ENCODE measurements at places on chromosomes 3 and 15.
A peak's percentile ranks its signal among the peaks of the same experiment; 100 is the strongest.

- DNase-seq: no peak
Measured at GRCh38 chr15:85340321-85340665, 40.1 kb upstream of the AKAP13 start.

DNA sequence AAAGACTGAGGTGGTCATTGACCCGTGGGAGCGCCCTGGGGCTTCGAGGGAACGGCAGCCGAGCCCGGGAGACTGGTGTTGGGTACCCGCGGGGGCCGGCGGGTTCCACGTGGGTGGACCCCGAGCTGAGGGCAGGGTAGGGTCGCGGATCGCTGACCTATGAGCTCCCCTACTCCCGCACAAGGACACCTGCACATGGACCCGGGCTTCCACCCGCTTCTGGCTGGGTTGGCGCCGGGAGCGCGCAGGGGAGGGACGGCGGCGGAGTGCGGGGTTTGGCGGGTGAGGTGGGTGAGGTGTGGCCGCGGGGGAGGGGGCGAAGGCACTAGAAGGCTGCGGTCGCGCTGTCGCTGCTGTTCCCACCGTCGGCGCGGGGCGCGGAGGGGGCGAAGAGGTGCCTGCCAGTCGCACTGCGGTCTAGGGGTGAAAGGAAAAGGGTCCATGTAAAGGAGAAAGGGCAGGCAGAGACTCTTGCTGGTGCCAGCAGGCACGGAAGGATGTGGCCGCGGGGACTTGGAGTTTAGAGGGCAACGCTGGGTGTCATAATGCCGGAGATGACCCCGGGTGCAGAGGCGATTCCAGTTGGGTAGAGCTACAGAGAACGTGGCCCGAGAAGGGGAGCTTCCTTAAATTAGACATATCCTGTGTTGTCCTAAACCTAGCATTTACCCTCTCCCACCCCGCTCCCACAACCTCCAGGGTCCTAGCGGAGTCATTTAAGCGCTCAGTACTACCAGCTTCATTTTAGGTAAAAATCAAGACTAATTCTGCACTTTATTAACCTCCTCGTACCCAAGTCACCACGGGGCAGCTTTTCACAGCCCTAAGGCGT lies 245.9 kb upstream of the TOPAZ1 start:
- peak; percentile 30 for DNase-seq

DNA sequence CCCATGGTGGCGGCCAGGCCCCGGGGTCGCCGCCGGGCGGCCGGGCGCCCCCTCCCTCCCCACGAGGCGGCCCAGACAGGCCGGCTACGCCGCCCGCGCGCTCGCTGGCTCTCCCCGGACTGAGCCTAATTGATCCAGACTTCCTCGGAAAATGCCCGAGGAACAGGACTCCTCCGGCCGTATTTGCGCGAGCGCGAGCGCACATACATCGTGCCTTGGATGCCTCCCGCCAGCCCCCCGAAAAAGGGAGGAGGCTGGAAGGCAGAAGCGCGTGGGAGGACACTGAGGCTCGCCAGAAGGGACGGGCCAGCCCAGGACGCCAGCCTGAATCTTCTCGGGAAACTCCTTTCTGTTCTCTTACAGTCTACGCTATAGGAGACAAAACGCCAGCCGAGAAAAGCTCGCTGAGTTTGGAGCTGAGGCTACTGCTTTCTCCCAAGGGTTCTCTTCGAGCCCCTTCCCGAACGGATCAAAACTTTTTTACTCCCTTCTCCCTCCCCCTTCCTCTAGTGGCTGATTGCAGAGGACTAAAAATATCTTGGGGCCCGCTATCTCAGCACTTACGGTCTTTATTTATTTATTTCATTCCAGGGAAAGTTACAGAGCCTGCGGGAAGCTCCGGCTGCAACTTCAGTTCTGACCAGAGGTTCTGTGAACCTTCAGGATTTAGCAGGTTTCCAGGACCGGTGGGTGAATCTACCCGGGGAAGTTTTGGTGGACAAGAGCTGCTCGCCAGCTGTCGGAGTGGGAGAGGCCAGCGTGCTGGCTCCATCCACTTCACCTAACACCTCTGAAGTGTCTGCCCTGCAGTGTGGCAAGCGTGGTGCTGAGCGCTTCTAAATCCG lies at the start of gene PDZRN3:
Gene PDZRN3 (minus strand): TSS at position 121 of the 845 bp plus-strand sequence.
- DNase-seq: peak; percentile 69

DNA sequence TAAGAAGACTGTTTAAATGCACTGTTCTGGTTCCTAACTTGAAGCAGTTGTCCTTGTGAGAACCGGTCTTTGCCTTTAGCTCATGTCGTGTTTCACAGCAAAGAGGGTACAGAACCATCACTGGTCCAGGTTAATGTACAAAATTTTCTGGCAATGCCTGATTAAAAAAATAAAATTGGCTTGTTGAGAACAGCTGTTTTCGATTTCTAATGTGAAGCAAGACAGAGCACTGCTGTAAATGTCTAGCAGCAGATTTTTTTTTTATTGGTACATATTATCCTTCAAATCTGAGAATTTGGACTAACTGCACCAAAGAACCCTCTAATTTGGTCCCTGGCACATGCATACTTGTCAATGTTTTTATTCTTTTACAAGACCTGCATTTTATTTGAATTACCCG lies 103.3 kb downstream of the STT3B start:
- DNase-seq: no peak

DNA sequence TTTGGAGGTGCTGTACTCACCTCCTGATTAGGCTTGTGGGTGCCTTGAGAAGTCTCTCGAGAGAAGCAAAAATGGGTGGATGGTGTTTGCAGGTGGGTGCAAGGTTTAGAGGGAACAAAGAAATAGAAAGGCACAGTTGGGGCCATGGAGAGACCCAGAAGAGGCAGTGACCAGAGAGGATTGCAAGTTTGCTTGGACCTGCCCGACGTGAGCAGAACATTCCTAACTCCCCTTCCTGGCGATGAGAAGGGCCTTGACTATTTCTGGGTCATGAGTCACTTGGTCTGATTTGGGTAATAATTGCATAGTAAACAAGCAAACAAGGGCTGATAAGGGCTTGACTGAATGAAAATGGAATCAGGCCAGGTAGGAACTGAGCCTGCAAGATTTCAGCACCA lies 7.0 kb upstream of the CTSH start:
- DNase-seq: no peak

- no peak for DNase-seq
Measured at GRCh38 chr3:69881756-69882428, 117.6 kb upstream of the SAMMSON start.

- no peak for DNase-seq
Measured at GRCh38 chr3:85584779-85585356, 626.1 kb downstream of the CADM2 start.

GRCh38 chr15:100234158-100235029 lies 107.4 kb downstream of the ADAMTS17 start:
- DNase-seq: no peak

GRCh38 chr3:49718858-49719213 lies 648 bp downstream of the AMIGO3 start:
- no peak for DNase-seq

DNA sequence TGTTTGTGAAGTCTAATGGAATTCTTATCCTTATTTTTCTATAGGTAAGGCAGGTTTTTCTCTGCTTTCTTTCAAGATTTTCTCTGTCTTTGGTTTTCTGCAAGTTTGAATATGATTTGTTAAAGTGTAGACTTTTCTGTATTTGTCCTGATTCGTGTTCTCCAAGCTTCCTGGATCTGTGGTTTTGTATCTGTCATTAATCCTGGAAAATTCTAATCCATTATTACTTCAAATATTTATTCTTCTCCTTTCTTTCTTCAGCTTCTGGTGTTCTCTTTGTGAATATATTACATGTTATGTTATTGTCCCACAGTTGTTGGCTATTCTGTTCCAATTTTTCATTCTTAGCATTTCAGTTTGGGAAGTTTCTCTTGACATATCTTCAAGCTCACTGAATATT lies 76.4 kb downstream of the PDCD6IP start:
- no peak for DNase-seq

DNA sequence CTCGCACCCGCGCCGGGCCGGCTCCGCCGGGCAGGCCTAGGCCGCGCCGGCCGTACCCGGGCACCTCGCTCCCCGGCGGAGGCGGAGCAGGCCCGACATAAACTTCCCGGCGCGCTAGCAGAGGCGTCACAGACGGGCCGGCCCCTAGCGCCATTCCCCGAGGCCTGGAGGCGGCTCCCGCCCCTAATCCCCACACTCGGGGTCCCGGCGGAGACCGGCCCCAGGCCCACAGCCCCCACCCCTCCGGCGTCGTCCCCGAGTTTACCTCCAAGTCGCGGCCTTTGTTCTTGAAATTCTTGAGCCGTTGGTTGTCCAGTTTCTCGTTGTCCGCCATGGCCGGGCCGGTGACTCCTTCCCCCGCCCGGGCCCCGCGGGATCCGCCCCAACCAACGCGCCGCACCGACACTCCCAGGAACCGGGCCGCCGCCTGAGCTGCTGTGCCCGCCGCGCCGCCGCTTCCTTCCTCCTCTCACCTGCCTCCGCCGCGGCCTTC lies 376 bp downstream of the KPNA4 start:
- peak; percentile 53 for DNase-seq

- no peak for DNase-seq
Measured at GRCh38 chr3:46573701-46574100, 7.6 kb upstream of the LRRC2 start.

DNA sequence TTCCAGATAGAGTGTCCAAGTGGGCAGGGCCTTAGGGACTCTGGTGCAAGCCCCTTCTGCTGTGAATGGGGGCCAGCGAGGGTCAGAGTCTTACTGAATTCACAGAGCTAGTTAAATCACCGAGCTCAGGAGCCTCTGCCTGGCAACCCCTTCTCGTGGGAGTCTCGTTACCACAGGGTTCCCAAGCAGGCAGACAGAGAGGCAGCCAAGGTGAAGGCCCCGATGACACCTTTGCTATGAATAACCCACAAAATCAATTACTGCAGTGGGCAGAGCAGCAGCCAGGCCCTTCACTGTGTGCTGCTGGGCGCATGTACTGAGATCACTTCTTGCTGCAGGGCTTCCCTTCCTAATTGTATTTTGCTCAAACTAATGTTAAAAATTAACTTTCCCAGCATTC lies 56.9 kb downstream of the SPSB4 start:
- DNase-seq: no peak

DNA sequence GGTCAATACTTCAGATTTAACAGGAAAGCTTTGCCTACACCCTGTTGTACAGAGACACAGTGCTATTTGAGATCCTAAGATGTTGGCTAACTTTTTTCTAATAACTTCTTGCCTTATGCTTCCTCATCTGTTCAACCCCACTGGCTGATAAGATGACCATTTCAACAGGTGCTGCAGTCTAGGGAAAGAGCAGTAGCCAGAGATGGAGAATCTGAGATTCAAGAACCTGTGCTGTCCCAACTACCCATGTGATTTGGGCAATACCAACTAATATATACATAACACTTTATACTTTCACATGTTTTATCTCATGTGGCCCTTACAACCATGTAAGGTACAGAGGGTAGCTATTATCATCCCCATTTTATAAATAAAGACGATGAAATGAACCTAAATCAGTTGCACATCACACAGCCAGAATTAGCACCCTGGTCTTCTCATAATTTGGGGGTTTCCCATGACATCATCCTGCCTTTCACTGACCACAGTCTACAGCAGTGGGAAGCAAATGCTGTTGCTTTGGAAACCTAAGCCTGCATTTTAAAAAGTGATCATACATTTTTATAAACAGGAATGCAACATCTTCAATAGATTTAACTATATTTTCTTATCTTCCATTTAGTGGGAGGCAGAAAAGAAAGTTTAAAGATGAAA lies 9.7 kb downstream of the TTC23 start:
- DNase-seq: no peak

- no peak for DNase-seq
Measured at GRCh38 chr3:17974206-17974841, 231.9 kb upstream of the TBC1D5 start.

GRCh38 chr3:147640781-147641180 lies 231.6 kb downstream of the ZIC1 start:
- DNase-seq: no peak

- DNase-seq: no peak
Measured at GRCh38 chr3:157589211-157589610, 86.0 kb upstream of the VEPH1 start.

DNA sequence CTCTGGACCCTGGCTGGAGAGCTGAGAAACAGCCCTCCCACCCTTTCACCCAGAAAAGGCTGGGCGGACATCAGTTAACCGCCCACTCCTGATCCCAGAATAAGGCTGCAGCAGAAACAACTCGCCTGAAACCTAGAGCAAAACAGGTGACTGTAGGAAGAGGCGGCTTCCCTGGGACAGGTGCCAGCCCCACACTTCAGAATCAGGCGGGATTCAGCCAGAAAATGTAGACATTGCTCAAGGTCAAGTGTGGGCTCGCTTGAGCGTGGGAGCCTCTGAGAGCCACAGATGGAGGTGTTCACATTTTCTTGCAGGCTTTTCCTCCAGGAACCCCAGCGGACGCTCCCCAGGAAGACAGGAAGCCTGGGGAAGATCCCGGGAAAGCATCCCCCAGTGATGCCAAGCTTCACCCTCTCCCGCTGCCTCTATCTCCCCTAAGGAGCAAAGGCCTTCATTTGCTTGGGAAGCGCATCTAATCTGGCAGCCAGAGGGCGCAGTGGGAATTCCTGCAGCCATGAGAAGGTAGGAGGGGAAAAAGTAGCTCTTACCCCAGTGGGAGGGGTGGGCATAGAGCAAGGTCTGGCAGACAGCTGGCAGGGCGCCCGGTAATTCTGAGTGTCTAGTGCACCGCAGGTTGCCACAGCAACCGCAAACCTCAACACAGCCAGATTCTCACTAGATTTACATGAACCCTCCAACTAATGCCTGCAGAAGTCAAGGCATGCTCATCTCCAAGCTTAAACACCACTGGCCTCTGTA lies 77.7 kb downstream of the OCA2 start:
- no peak for DNase-seq

DNA sequence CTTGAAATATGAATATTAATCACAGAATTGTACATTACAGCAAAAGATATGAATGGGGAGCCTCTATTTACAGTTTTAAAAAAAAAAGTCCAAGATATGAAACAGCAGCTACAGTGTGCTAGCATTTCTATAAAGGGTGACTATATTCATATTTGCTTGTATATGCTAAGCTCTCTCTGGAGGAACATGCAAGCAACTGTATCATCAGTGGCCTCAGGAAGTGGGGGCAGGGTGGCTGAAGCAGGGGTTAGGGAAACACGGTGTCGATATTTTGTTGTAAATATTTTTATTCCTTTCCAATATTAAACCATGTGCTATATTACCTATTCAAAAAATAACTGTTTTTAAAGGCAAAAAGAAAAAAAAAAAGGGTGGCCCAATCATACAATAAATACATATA lies 2.3 kb downstream of the UACA start:
- no peak for DNase-seq

DNA sequence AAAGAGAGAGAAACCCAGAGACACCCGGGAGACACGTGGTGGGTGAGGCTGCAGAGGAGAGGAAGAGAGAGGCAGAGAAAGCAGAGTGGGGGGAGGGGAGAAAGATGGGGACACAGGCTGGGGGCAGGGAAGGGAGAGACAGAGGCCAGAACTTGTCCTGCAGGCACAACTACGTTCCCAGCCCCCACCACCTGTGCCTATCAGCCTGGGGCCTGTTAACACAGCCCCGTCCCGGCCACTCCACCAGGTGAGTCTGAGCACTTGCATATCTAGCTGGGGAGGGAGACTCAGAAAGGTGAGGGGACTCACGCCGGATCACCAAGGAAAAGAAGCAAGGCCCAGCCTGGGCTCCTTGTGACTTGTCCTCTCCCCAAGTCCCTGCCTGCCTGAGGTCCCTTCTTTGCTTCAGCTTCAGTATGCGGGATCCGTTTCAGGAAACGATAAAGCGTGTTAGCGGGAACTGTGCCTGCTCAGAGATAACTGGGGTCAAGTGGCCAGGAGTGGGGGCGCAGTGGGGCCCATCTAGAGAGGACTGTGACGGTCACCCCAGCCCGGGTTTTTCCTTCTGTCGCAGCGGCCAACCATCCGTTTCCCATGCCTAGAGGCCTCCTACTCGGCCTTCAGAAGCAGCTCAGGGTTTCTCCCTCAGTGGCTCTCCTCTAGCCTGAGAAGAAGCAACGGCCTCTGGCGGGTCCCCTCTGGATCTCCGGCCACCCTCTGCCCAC lies 10.3 kb downstream of the LINGO1 start:
- no peak for DNase-seq
